G401 (cell line): ENCODE measurements at places on chromosomes 4 and X. TPM values are rescaled to one million over a fixed set of nuclear protein-coding genes. Genes with fewer than 3 reads are reported as not detected.

DNA sequence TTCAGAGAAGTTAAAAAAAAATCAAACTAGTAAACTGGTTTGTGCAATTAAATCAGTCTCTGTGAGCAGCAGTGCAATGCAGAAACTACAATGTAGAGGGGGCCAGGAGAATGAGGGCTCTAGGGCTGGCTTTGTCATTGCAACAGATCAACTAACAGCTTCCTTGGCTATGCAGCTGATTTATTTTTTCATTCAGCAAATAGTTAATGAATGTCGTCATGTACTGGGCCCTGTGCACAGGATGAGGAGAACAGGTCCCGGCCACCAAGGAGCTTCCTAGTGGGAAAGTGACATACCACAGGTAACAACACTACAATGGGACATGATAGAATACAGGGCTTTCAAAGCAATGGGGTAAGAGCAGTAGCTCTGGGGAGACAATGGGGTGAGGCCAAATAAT lies 190.1 kb downstream of the NSUN7 start:
- no peak for DNase-seq

Gene ZNF157
- 0.25 and 0.44 TPM in 2 replicates for total RNA-seq

GRCh38 chr4:1549638-1550035 lies 134.5 kb downstream of the FAM53A start:
- no peak for DNase-seq

Gene SULT1E1
- not detected in 2 replicates for total RNA-seq

DNA sequence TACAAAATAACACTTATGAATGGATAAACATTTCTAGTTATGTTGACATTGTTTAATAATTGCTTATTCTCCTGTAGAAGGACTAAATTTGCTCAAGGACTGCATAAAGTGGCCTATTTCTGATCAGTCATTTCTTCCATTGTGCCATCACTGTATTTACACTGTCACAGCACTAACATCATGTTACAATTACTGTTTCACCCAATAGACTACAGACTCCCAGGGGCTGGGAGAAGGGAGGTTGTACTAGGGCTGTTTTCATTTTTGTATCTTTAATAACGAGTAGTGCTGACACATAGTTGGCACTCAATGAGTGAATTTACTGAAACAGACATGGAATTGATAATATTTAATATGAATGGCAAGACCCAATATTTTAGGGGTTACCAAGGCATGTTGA lies 139.5 kb downstream of the SLC10A7 start:
- DNase-seq: no peak

Gene GPR34
- total RNA-seq: not detected in 2 replicates

Gene PROM1
- 0.37 and 6.0 TPM in 2 replicates for total RNA-seq

Gene CDS1
- not detected in 2 replicates for total RNA-seq

Gene NAT8L
- 9.5 and 11.4 TPM in 2 replicates for total RNA-seq
